ENCODE measurements at places on chromosomes 1 and 21.

DNA sequence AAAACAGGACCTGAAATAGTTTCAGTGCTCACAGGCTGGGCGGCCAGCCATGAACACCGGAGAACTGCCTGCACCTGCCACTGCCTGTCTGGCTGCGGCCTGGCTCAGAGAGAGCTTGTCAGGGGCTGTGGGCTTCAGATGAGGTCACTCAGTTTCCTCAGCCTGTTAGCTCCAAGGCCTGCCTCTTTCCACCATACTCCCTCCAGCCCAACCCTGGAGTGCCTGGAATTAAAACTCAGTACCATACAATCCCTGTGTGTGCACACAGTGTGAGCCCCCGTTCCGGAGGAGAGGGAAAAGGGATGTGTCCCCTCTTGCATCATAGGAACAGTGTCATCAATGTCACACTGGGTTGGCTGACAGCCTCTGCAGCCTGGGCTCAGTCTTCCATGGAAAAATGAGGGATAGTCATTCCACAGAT is 16.2 kb downstream of the CACNA1S start:
- no peak for DNase-seq

DNA sequence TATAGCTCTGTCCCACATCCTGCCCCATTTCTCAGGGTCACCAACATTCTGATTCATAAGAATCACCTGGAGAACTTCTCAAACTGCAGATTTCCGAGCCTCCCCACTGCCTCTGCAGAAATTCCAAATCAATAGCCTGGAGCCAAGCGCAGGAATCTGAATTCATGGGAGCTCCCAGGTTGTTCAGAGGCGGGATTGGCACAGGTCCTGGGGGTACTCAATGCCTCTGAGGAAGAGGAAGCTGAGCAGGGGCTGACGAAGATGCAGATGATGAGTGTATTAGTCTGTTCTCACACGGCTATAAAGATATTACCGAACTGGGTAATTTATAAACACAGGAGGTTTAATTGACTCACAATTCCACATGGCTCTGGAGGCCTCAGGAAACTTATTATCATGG is 455.5 kb downstream of the MATN1 start:
- DNase-seq, result no peak

DNA sequence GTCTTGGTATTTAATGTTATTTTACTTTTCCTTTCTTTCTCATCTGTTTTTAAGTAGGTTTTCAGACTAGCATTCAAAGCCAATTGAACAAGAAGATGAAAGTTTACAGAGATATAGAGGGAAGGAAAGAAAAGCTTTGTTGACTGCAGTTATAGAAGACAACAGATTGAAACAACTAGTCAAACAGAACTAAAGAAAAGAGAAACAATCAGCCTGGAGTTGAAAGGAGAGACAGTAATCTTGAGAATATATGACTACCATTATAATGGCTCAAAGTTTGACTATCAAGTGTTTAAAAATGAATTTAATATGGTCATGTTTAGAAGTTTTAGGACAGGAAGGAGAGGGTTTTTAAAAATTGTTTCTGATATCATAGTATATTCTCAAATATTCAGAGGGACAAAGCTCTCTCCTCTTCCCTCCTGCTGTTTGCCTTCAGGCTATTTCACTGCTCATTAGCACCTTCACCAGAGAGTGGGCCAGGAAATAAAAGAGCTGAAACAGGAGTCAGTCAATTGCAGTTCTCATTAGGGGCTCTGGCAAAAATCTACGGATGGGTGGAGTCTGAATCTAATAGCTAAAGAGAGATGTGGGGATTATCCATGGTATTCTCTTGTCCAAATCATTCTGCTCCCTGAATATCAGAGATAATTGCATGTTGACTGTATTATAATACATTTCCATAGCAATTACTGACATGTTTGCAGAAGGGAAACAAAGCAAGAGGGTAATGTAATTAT is 577.8 kb downstream of the BRINP3 start:
- DNase-seq, result no peak

- no peak for DNase-seq
Measured at GRCh38 chr1:29682171-29682918, 446.0 kb downstream of the PTPRU start.

GRCh38 chr1:15008783-15009729 is 144.5 kb upstream of the TMEM51 start:
- no peak for DNase-seq

DNA sequence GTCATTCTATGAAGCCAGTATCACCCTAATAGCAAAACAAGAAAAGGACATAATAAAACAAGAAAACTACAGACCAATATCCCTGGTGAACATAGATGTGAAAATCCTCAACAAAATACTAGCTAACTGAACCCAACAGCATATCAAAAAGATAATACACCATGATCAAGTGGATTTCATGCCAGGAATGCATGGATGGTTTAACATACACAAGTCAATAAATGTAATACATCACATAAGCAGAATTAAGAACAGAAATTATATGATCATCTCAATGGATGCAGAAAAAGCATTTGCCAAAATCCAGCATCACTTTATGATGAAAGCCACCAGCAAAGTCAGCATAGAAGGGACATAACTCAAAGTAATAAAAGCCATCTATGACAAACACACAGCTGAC is 6.5 kb upstream of the PM20D1 start:
- DNase-seq, result no peak

DNA sequence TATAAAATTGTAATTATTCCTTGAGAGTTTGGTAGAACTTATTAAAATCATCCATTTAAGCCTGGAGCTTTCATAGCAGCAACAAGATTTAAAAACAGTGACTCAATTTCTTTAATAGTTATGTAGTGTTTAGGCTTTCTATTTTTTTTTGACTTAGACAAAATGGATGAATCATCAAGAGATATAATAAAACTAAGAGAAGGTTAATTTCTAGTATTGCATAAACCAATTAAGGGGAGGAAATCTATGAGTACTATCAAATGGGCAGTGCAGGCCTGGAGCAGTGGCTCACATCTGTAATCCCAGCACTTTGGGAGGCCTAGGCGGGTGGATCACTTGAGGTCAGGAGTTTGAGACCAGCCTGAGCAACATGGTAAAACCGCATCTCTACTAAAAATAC is 416.3 kb upstream of the USP24 start:
- DNase-seq, result no peak

DNA sequence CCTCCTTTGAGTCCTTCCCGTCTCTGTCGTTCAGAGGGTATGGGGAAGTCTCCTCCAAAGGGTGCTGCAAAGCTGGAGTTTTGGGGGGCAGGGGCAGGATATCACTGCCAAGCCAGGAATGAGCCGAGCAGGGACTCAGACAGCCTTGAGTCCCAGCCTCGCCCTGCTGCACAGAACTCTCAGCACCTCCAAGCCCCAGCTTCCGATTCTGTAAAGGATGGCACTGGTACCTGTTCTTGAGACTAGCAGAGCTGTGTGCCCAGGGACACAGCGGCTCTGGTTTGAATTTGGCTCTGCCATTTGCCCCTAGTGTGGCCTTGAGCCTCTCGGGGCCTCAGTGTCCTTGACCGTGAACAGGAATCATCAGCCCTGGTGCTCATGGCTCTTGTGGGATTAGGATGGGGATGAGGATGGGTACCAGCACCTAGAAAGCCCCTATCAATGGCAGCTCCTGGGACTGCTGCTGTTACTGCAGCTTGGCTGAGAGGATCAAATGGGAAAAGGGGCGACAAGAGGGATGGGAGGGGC is 1.5 kb upstream of the FBLIM1 start:
- DNase-seq, result no peak

DNA sequence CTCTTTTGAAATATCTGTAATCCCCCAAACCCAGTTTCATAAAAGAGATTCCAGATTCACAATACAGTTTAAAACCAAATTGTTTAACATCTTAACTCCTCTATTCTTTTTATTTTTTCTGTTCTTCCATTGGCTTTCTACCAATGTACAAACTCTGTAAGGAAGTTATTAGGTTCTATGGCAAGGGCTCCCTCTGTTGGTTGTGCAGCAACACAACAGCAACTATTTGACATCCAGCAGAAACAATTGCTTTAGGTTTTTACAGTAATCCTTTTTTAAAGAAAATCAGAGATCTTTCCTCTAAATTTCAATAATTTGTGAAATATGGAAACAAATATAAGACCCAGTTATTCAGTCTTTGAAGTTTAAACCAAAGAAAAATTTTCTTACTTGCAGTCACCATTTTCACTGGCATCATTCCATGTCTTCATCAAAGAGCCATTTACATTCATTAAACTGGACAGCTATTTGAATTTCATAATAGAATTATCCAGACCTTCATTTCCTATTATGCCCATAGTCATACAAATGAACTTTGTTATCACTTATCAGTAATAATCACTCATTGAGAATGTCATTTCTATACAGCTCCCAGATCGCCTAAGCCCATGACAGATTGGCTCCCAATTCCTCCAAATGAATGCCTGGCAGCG is 46.5 kb upstream of the RNF11 start:
- DNase-seq, result peak; percentile 69

DNA sequence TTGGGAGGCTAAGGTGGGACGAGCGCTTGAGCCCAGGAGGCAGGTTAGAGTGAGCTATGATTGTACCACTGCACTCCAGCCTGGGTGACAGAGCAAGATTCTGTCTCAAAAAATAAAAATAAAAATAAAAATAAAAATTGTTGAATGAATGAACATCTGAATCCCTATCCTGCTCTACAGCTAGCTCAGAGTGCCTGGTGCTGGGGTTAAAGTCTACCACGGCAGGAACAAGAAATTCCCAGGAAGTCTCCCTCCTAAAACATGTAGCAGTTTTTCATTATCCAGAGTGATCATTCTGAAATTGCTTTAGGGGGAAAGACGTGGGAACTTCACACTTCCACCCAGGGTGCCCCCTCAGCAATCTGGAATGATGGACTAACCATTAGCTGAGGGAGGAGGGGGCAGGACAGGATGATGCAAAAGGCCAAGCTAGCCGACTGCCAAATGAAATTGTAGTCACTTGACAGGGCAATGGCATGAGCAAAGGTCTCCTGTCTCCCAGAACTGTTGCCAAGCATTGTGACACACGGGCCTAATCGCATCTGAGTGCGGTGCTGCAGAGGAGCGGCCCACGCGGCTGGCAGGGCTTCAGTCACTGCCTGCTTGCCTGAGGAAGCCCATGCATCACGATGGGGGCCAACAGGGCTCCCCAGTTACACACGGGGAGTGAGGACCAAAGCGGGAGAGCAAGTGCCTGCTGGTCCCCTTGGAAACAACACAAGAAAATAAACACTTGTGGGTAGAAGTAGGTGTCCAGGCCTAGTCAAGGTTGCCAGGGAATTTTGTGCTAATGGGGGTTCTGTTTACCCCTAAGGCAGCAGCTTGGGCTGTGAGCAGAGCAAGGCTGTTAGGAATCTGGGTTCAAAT is 85.7 kb downstream of the NENF start:
- no peak for DNase-seq

- DNase-seq, result no peak
Measured at GRCh38 chr21:39071623-39072214, 111.5 kb downstream of the PSMG1 start.

GRCh38 chr1:21270086-21270689 is 20.1 kb downstream of the ECE1 start:
- peak; percentile 41 for DNase-seq

GRCh38 chr21:44709426-44710293 is 1.7 kb downstream of the TSPEAR start:
- DNase-seq, result no peak

GRCh38 chr21:29233256-29233546 is 65.5 kb upstream of the BACH1 start:
- peak; percentile 73 for DNase-seq

- DNase-seq, result peak; percentile 85
Measured at GRCh38 chr1:151539321-151540020, 638 bp upstream of the TUFT1 start.

DNA sequence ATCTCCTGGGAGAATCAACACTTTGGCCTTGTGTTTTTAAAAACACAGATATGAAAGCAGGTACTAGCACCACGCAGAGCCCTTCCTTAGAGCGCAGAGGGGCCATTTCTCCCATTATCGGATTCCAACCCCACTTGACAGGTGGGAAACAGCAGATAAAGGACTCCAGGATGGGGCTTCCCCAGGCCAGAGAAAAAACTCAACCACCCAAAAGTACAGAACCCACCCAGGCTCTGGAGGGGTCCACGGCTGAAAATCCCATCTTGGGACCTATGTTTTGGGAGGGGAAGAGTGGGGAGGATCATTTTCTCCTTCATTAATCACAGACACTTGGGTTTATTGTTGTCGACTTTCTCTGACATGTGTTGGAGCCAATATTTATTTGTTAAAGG is 27.1 kb upstream of the COL18A1 start:
- DNase-seq, result no peak

DNA sequence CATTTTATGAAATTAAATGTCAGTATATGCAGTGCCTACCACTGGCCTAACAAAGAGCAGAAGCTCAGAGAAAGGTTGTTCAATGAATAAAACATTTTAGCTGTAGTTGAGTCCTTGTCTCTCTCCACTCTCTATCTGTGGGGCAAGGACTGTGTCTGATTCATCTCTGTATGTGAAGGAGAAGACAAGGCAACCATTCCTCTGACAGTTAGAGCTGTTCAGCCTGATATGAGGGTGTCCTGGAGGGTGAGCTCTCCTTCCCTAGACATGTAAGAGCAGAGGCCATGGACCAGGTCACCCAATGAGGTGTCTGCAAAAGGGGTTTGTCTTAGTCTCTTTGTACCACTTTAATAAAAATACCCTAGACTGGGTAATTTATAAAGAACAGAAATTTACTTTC is 4.5 kb upstream of the PDZK1IP1 start:
- no peak for DNase-seq

- DNase-seq, result no peak
Measured at GRCh38 chr1:52306227-52307006, 59.6 kb downstream of the CC2D1B start.

DNA sequence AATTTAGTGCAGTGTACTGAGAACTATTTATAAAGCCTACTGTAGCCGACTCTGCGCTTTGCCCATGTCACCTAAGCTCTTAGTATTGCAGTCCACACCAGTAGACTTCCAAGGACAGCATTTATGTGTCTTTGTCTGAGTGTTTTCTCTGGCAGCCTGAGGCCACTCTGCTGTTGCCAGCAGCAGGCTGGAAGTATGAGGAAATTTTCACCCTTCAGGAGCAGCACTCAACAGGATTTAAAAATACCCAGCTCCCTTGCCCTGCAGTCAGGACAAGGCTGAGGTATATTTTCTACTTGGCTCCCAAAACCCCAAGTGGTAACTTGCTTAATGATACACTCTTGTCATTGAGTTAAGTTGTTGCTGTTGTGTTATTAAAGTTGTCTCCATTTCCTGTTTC is 230.1 kb downstream of the SRGAP2C start:
- DNase-seq, result peak; percentile 8

All from MV-4-11 (cell line).